ENCODE measurements at places on chromosomes 7 and 10. TPM values are rescaled to one million over a fixed set of nuclear protein-coding genes. Genes with fewer than 3 reads are reported as not detected.

NPC1L1 gene
- total RNA-seq, result not detected

CRHR2 gene
- not detected for total RNA-seq

TMEM176A gene
- not detected for total RNA-seq

PDGFA gene
- total RNA-seq, result 163 TPM

NPY gene
- not detected for total RNA-seq

GPR158 gene
- total RNA-seq, result 0.13 TPM

SRRM3 gene
- not detected for total RNA-seq
